ENCODE measurements at places on chromosomes 1 and 21. TPM values are rescaled to one million over a fixed set of nuclear protein-coding genes. Genes with fewer than 3 reads are reported as not detected.
A peak's percentile ranks its signal among the peaks of the same experiment; 100 is the strongest.

RSBN1 gene
- total RNA-seq: 20.3 TPM

CHIT1 gene
- total RNA-seq: not detected

S100A14 gene
- 0.24 TPM for total RNA-seq

GRCh38 chr1:85555867-85556573 lies 24.5 kb upstream of the CCN1 start:
- no peak for DNase-seq

GRCh38 chr1:30268923-30269666 lies 454.3 kb downstream of the MATN1 start:
- DNase-seq: no peak

DNA sequence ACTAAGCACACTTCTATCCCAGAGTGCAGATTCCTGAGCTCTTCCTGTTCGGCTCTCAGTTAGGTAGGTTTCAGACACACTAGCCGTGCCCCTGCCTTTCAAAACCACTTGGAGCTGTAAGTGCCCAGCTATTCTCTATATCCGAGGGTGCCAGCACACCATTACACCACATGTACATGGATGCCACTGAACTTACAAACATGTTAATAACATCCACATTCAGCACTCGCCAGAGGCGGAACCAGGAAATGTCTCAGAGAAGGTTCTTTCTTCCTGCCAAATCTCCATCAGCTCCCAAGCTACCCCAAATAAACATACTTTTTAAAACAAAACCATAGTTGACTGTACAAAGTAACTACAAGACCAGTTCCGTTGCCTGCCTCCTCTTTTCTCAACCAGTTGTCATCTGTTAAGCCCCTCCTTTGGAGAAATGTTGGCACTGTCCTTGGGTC lies 78.4 kb upstream of the CTTNBP2NL start:
- DNase-seq: no peak

- peak; percentile 2 for DNase-seq
Observed at GRCh38 chr1:34292472-34292871, 115.8 kb downstream of the C1orf94 start.
